K562 (cell line): ENCODE measurements at places on chromosomes 2 and 18. TPM values are rescaled to one million over a fixed set of nuclear protein-coding genes. Genes with fewer than 3 reads are reported as not detected.
A peak's percentile ranks its signal among the peaks of the same experiment; 100 is the strongest.

DNA sequence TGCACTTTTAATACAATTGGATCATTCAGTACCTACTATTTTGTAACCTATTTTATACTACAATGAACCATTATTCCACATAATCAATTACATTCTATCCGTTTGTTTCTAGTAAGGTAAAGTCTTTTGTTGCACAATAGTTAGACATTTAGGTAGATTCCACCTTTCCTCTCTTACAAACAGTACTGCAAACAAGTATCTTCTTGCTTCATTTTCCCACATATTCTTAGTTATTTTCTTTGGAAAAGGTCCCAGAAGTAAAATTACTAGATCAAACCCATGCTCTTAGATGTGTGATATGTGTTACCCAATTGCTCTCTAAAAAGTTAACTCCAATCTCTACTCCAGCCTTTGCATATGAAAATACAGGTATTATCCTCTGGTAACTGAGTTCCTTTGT lies 49.6 kb downstream of the SPIRE1 start:
- no peak for DNase-seq

DNA sequence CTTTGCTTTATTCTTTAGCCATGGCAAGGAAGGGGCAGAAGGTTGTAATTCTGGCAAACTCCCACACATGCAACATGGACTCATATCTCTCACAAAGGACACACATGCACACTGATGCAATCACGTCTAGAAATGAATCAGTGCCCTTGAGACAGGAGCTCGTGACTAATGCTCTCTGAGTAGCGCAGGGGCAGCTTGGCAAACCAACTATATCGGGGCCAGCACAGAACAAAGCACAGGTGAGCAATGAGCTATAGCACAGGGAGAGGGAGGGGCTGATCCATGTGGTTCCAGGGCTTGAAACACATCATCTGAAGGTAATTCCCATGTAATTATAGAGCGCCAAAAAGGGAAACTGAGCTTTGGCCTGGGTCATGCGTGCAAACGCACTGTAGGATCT lies 165.2 kb upstream of the KLF7 start:
- peak; percentile 26 for DNase-seq

DNA sequence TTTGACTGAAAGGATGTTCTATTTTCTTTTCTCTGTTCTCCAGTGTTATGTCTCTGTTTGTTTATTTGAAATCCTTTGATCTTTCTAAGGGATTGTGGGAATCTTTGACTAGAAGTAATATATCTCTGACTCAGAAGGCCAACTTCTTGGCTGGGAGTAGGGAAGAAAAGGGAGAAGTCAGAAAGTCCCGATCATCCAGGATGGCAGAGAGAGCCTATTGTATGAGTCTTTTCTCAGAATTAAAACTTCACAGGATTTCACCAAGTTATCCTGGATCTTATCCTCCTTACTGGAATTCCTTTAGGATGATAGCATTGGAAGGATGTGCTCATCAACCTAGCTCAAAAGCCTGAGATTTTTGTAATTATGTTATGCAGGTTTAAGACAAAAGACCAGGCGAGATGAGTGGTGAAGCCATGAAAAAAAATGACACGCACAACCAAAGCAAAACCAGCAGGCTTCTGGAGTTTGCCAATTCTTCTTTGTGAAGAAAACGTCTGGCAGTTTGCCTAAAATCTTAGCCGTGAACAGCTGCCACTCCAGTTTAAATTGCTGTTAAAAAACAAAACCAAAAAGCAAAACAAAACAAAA lies 383.6 kb upstream of the SMIM21 start:
- DNase-seq = no peak

- DNase-seq = no peak
These were observed 349.8 kb downstream of the RBM43 start for GRCh38 chr2:150911766-150912280.

DNA sequence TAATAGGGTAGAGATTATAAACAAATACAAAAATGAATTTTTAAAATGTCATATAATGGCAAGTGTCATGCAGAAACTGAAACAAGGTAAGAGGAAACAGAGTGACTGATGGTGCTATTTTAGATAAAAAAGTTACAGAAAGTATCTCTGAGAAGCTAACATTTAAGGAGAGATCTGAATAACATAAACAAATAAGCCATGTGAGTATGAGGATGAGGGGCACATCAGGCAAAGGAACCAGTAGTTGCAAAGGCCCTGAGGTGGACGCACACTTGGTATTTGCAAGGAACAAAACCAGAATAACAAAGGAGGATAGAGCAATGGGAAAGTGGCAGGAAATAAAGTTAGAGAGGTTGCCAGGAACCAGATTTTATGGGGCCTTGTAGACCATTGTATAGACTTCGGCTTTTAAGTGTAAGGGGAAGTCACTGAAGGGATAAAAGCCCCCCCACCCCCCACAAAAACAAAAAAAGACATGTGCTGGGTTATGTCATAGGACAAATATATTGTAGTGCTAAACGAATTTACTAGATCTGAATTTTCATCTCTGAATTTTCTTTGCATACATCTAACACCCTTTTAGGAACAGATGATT lies 159.2 kb downstream of the DTNB start:
- DNase-seq = no peak

The CIDEA gene
- polyA plus RNA-seq = not detected in 2 replicates

The SOWAHC gene
- polyA plus RNA-seq = not detected in 2 replicates
